EL (cell line): ENCODE measurements at places on chromosomes 6 and 20.
A peak's percentile ranks its signal among the peaks of the same experiment; 100 is the strongest.

DNA sequence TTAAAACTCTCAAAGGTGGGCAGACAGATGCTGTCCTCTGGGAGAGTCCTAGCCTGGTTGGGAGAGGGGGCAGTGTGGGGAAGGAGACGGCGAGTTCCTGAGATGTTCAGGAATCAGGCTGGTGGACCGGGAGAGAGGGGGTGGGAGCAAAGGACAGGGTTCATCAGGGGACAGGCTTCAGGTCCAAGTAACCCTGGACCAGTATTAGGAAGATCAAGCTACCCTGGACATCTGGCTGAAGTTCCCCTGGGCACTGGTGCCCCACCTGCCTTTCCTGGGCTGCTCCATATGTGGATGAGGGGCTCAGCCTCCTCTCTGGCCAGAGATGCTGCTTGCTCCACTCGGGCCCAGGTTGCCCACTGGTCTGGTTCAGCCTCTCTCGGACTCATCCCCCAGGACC is 1.1 kb upstream of the IP6K3 start:
- DNase-seq, result no peak

DNA sequence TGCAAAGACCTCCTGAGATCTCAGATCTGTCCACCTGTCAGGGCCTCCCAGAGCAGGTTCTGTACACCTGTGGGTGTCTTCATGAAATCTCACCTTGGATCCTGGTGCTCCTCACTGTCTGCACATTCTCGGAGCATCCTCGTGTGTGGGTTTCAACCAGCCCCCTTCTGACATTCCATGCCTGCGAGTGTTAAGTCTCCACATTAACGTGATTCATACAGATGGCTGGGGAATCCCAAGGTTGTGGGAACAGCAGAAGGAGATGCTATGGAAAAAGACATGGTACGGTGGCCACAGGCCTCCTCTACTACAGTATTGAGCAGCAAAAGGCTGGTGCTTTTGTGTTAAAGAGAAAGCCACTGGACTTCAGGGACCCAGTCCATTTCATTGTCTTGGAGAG is 556.5 kb downstream of the DHX35 start:
- peak; percentile 5 for DNase-seq

- DNase-seq, result peak; percentile 45
These were observed 423 bp downstream of the KLHDC3 start for GRCh38 chr6:43014434-43014909.

GRCh38 chr6:88945415-88946008 is 17.9 kb downstream of the RNGTT start:
- no peak for DNase-seq

DNA sequence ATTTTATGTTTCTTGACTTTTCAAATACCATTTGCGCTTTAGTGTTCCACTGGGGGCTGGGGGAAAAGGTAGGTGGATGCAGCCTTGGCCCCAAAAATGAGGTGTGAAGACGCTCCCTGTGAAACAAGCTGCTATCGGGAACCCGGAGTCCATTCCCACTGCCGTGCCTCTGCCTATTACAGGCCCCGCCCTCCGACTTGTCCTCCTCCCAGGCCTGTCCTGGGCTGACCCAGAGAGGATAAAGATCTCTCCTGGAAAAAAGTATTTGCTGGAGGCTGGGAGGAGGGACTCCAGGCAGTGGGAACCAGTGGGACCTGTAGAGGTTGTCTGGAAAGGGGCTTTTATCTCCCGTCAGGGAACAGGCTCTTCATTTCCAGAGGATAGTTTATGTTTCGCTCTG is 215.0 kb downstream of the SLC24A3 start:
- no peak for DNase-seq

DNA sequence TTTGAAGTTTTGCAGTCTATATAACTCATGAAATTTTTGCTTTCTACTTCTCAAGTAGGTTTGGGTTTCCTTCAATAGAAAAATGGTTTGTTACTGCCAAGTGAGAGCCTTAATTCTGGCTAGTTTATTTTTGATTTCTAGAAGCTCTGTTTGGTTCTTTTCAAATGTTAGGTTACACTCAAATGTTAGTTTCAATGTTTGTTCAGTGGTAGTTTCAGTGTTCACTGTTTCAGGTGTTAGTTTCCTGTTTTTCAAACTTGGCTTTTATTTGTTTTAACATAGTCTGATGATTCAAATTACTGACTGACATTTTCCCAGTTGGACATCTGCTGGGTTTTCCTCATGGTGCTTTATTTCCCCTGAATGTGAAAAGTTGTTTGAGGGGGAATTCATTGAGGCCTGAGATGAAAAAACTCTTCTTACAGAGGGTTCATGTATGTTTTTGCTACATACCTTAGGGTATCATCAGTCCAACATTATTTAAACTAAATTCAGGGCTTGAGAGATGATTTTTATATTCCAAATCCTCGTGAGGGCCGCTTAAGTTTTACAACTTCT is 189.0 kb downstream of the JARID2 start:
- no peak for DNase-seq

DNA sequence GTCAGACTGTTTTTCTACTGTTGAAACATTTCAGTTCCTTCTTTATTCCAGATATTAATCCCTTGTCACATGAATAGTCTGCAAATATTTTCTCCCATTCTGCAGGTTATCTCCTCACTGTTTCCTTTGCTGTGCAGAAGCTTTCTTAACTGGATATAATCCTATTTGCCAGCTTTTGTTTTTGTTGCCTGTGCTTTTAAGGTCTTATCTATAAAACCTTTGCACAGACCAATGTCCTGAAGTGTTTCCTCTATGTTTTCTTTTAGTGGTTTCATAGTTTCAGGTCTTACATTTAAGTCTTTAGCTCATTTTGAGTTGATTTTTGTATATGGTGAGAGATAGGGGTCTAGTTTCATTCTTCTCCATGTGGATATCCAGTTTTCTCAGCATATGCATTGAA is 19.2 kb downstream of the NCOA6 start:
- no peak for DNase-seq
